ENCODE measurements at places on chromosomes 16 and 17.

DNA sequence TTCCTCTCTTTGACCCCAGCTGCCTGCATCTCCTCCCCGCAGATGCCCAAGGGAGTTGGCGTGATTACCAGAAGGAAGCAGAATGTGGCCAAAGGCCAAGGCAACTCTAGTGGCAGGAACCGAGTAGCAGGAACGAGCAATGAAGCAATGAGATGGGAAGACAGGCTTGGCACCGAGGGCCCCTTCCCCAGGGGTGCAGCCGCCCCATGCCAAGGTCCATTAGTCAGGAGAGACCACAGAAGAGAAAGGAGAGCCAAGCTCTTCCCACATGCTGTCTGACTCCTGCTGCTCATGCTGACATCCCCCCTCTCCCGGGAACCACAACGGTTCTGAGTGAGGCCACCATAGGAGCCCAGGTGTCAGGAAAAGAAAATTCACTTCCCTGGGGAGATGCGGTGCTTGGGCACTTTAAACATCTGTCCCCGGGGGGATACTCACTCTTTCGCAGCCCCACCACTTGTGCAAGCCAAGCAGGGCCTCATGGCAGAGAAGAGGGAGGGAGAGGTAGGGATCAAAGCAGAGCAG is 67.4 kb downstream of the MYO18A start:
- no peak for DNase-seq

DNA sequence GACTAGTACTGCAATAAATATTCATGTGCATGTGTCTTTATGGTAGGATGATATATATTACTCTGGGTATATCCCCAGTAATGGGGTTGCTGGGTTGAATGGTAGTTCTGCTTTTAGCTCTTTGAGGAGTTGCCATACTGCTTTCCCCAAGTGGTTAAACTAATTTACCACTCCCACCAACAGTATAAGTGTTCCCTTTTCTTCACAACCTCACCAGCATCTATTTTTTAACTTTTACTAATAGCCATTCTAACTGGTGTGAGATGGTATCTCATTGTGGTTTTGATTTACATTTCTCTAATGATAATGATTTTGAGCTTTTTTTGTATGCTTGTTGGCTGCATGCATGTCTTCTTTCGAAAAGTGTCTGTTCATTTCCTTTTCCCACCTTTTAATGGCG is 32.9 kb downstream of the ITGAM start:
- no peak for DNase-seq

DNA sequence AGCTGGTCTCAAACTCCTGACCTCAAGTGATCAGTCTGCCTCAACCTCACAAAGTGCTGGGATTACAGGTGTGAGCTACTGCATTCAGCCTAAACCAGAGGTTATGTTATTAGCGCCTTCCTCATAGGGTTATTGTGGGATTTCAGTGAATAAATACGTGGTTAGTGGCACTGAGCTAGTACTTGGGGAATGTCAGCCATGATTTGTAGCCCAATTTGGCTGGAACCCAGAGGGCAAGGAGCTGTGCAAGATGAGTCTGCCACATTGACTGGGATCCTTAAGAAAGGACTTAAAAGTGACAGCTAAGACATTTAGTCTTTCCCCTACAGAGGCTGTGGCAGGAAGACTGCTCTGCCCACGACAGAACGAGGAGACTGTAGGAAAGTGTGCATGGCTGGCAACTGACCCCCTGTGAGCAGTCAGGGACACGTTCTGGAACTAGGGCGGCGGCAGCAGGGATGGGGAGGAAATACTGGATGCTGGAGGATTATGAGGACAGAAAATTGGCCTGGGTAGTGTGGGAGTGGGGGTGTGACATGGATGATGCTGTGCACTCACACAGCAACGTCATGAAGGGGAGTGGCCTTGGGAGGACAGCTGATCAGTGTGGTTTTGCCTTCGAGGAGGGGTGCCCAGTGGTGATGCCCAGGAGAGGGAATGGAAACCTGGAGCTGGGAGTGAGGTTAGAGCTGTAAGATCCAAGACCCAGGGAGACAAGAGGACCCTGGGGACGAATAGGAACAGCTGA is 14.6 kb downstream of the ATP5PD start:
- peak; percentile 77 for DNase-seq

GRCh38 chr16:17989255-17989654 is 347.3 kb downstream of the NPIPA8 start:
- no peak for DNase-seq

DNA sequence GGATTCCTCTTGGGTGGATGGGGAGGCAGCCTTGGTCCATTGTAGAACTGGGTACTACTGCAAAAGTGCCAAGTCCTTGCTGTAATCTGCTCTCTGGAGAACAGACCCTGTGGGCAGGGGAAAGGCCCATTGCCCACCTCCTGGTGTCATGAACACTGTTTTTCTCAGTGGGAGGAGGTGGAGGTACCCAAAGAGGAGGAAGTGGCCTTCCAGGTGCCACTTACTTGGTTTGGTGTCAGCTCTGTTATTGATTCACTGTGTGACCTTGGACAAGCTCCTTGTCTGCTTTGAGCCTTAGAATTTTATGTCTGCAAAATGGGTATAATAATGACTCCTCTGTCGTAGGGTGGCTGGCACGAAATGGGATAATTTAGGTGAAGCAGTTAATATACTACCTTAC is 55.8 kb downstream of the PLCG2 start:
- no peak for DNase-seq

GRCh38 chr16:85584267-85584666 is 28.9 kb upstream of the GSE1 start:
- DNase-seq: no peak

DNA sequence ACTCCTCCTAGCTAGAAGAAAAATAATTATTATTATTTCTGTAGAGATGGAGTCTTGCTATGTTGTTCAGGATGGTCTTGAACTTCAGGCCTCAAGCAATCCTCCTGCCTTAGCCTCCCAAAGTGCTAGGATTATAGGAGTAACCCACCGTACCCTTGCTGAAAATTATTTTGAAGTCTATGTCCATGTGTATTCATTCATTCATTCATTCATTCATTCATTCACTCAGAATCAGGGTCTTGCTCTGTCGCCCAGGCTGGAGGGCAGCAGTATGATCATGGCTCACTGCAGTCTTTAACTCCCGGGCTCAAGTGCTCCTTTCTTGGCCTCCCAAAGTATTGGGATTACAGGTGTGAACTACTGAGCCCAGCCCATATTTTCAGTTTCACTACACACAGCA is 4.1 kb downstream of the SLC7A6OS start:
- no peak for DNase-seq

- no peak for DNase-seq
Observed at GRCh38 chr17:62599964-62600657, 27.4 kb upstream of the MRC2 start.

- no peak for DNase-seq
Observed at GRCh38 chr16:1635070-1635469, 22.9 kb downstream of the CRAMP1 start.

GRCh38 chr16:4323071-4323844 is 7.4 kb downstream of the GLIS2 start:
- DNase-seq: no peak

All from CD4-positive, alpha-beta T cell treated with Interleukin-17A for 1 hour (primary cell).